ENCODE measurements at places on chromosomes 12 and 14.

DNA sequence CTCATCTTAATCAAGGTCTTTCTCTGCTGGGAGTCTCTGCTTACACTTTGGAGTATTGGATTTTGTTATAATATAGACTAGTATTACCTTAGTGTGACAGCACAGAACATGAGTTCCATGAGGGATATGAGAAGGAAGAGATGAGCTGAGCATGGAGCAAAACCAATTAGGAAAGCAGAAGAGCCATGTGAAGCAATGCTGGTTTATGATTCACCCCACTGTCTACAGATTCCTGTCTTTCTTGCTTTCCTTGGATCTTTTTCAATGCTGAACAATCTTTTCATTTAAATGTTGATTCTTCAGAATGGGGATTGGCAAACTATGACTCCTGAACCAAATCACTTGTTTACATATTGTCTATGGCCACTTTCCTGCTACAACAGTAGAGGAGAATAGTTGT lies 70.4 kb upstream of the KITLG start:
- DNase-seq = no peak

DNA sequence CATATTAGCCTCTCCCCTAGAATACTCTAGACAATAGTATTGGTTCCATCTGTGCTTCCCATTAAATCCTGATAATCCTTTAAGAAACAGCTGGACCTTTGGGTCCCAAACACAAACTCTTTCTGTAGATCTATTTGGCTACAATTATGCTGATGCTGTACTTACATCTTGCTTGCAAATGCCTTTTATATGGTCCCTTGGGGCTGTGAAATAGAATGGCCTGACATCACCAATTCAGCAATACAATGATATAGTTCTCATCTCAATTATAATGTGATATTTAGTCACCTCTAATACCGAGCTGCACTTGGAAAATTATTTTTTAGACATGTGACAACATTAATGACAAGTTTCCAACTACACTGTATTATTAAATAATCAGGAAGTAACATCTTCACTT lies 261.5 kb downstream of the SOX5 start:
- no peak for DNase-seq

DNA sequence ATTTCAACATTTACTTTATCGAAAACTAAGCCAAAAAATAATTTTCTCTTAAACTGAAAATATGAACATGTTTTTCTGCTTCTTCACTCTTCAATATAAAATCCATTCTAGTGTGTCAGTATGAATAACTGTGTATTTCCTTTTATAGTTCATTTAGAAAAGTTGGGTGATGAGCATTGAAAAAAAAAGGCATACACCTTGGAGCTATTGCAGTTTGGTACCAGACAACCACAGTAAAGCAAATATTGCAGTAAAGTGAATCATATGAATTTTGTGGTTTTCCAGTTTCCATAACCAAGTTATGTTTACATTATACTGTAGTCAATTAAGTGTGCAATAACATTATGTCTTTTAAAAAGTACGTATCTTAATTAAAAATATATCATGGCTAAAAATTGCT lies 195.0 kb upstream of the FOXG1 start:
- no peak for DNase-seq

DNA sequence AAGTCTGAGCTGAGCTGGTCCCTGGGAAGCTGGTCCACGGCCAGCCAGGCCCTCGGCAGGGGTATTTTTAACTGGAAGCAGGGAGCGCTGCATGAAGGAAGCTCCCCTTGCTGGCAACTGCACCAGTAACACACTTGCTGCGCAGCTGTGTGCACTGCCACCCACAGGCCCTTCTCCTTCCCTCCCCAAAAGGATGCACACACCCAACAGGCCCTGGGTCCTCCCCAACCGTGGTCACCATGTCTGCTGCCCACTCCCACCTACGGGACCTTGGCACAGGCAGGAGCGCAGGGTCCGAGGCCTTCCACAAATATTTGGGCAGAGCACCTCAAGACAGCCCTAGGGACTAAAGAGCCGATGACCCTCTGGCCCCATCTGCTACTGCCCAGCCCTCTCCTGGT lies 157.0 kb upstream of the PRMT8 start:
- no peak for DNase-seq

- no peak for DNase-seq
These were observed 85.5 kb upstream of the PTHLH start for GRCh38 chr12:28057856-28058615.

DNA sequence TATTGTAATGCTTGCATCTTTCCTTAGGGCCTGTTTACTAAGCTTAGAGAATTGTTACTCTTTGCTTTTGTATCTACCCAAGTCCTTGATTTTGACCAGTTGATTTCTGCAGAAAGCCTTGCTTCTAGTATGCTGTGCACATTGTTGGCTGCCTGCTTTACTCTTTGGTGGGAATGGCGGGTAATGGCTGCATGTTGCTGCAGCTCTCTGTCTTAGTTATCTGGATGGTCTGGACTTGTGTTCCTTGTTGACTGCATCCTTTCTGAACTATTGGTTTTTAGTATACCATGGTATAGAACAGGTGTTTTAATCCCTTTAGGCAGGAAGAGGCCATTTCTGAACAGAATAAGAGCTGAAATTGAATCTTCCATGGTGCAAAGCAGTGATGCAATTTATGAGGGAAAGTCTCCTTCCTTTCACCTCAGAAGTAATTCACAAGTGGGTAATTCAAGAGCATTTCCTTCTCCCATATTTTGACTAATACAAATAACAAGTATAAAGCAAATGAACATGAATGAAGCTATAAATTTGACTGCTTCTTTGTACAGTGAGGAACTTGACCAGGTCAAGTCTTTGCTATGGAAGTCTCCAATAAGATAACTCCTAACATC lies 466.4 kb downstream of the NPAS3 start:
- DNase-seq = no peak

DNA sequence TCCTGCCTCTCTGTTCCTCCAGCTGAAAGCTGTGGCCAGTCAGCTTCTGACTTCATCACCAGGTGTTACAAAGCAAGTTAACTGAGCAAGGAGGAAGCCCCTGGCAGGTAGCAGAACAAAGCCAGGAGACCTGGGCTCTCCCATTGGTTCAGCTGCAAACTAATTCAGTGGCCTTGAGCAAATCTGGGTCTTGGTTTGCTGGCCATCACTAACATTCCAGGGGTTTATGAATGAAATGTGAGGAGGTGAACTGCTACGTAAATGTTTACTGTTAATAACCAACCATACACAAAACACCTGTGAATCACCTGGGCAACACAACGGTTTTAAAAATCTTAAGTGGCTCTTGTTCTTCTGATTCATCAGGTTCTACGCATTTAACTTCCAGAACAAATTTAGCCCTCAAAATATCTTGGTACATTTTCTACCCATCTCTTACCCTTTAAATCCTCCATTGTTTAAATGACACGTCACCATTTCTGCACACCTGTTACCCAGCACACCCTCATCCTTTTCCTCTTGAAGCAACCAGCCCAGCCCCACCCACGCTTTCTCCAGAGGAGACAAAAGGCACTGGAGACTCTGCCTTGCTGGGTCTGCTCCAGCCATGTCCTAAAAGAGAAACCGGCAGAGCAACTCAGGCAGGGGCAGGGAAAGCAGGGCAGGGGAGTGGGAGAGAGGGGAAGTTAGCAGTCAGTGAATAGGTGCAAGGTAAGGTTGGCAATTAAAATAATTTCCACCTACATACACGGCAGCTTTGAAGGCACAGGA lies 49.3 kb upstream of the TSPAN11 start:
- DNase-seq = no peak

- DNase-seq = no peak
These were observed 36.2 kb upstream of the NUDT4 start for GRCh38 chr12:93341409-93342049.

- DNase-seq = no peak
These were observed 41.0 kb upstream of the NPAS3 start for GRCh38 chr14:32897698-32898064.

GRCh38 chr14:104277416-104278213 lies 139.2 kb downstream of the KIF26A start:
- DNase-seq = no peak

GRCh38 chr12:96136161-96136560 lies 58.0 kb upstream of the ELK3 start:
- no peak for DNase-seq

- DNase-seq = no peak
These were observed 47.7 kb downstream of the C12orf50 start for GRCh38 chr12:87981495-87981894.

- no peak for DNase-seq
These were observed 29.9 kb downstream of the HSPB8 start for GRCh38 chr12:119208626-119209061.

DNA sequence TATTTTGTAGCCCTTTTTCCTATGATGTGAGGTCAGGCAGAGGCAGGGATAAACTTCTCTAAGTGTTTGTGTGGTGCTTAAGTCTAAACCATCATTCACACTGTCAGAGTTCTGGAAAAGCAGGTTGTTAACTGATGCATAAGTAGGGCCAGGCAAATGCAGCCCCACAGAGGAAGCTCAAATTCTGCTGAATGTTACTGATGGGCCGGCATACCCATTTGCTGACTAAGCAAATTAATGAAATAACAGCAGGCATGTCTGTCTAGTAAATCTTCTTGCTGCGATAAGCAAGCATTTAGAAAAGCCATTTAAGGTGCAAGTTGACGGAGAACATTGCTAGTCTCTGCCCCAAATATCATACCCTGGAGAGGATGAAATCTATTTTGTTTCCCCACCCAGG lies 523.2 kb upstream of the CCDC196 start:
- no peak for DNase-seq

GRCh38 chr14:47278233-47278842 lies 397.1 kb downstream of the MDGA2 start:
- peak; percentile 3 for DNase-seq

DNA sequence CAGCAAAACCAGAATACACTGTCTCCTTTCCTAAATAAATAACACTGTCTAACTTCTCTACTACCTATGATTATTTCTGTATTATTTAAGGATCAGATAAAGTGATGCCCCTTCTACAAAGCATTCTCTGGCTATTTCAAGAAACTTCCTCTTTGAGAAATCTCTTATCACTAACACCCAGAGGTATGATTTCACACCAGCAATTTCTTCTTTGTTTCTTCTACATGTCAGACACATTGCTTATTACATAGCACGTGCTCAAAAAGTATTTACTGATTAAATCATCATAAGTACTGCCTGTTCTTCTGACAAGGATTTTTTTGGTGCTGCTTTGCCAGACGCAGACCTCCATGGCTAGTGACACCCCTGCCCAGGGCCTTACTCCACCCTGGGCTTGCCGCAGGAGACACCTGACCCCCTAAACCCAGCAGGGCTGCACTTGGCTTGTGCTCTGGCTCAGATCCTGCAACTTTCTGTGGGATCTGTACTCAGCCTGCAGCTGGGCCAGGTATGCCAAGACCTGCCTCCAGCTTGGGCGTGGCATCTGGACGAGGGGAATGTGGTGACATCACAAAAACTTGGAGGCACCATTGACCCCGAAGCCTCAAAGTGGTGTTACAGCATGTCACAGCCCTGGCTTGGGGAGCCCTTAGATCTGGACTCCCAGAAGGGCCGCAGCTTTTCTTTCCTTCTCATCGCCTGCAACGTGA lies 15.4 kb upstream of the HIGD1C start:
- DNase-seq = no peak

DNA sequence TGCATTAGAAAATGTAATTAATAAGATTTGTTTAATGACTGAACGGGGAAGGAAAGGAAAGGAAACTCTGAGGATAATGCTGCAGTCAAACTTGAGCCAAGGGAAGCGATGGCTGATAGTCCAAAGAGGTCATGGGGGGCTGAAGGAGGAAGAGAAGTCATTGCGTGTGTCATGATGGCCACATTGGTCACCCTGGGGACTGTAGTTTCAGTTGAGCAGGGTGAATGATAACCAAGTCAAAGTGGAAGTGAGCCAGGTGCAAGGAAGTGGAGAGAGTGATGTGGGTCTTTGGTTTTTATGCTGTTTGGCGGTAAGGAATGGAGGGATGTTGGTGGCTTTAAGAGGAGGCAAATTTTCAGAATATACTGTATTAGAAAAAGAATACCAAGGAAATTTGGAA lies 21.6 kb downstream of the C12orf75 start:
- DNase-seq = no peak

GRCh38 chr12:93098077-93098476 lies 169.0 kb upstream of the EEA1 start:
- DNase-seq = peak; percentile 70

DNA sequence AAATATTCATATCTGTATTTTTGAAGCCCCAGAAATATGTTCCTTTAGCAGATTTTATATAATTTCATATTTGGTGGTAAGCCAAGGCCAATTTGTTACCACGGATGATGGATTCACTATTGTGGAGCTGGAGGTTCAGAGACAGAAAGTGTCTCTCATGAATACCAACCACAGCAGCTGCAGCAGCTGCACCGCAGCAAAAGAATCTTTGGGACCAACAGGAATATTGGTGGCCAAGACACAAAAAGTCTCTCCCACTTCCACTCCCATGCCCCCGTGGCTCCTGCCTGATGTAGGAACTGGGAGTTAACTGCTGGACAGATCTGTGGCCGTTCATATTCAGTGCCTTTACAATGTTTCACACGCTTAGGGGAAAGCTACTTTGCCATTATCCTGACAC lies 155.3 kb downstream of the ADAMTS20 start:
- no peak for DNase-seq

- no peak for DNase-seq
These were observed 44.6 kb downstream of the GALNT4 start for GRCh38 chr12:89479982-89480381.

DNA sequence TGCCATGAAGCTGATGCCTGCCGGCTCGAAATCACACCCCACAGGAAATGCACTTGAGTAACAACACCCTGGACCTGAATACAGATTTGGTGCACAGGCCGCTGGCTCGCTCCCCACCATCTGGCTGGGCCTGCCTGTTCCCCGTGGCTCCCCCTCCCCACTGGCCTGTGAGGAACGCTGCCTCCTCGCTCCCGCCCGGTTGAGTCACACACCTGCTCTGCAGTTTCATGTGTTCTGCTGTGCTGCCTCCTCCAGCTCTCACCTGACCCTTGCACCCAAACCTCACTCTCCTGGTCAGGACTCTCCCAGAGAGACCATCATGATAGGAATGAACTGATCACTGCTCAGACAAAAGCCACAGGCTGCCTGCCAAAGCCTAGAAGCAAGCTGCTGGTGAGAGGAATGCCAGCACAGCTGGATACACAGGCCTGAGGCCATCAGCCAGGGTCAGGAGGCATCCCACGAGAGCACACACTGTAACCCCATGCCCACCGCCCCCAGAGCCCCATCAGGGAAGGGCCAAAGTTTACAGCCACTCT lies 3.8 kb upstream of the SIVA1 start:
- DNase-seq = no peak

GRCh38 chr12:272942-273341 lies 10.3 kb upstream of the SLC6A13 start:
- no peak for DNase-seq

DNA sequence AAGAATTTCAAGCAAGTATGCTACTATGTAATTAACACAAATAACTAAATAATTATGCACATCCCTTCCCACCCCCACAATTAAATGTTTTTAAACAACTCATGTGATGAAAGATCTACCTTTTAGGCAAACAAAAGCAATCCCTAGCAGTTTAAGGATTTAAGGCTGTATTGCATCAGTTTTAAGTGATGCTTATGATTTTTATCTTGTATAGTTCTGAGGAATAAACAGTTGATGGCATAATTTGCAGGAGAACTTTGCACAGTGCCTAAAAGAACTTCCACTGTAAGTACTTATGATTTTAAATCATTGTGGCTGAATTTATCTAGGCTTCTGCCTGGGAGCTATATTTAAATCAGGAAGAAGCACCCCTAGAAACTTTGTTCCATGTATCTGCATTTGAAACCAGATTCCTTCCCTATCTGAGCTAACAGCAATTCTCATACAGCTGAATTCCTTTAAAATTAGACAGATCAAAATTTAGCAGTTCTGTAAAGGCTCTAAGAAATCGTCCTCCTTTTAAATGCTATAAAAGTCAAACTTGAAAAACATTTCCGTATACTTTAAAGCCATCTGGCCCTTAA lies 388.6 kb downstream of the BCAT1 start:
- DNase-seq = no peak
